ENCODE measurements at places on chromosomes 6 and 20.

DNA sequence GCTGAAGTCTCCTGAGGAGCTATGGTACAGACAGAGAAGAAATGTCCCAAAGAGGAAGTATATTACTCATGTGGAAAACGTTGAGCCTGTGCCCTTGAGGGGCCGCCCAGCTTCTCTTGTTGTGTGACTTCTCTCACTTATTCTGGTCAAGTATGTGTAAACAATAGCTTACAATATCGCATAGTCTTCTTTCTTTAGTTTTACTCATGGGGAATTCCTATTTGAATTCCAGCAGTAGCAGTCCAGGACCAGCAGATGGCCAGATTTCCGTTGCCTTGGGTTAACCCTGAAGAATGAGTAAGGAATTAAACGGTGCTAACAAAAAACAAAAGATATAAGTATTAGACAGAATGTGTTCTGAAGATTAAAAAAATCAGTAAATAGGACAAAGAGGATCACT is 522.0 kb upstream of the GJE1 start:
- DNase-seq, result no peak

- peak; percentile 6 for DNase-seq
Measured at GRCh38 chr6:313917-314316, 21.6 kb downstream of the DUSP22 start.

GRCh38 chr20:8127553-8128255 is 4.4 kb upstream of the PLCB1 start:
- no peak for DNase-seq

DNA sequence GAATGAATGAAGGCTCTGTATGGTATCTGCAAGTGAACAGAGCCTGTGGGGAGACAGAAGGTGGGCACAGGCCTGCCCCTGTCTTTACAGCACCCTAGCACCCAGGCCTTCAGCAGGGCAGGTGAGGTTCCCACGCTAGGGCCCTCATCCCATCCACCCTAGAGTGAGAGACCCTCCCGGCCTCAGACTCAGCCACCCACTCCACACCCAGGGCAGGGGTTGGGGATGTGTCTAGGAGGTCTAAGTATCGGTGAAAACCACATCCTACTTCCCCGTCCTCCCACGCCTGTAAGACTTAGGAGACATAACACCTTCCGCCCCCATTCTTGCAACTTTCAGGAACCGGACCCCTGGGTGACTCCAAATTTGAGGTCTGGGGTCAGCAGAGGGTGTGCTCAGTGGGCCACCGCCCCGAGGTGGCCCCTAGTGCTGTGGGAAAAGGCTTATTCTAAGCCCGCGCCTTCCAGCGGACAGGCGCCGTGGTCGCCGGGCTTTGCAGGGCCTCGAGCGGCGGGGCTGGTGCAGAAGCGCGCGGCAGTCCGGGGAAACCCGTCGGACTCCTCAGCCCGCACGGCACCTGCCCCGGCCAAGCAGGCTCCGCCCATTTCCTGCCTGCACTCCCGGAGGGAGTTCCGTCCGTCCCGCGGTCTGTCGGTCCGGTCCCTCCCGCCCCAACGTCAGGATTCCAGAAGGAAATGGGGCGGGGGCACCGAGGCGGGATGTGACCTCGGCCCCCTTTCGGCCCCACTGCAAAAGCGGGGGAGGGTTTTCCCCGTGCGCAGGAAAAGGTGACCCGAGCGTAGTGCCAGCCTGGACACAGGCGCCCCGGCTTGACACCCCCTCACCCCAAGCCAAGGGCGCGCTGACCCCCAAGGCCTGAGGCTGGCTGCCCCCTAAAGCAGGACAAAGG is 868 bp downstream of the SAMD10 start:
- peak; percentile 59 for DNase-seq

DNA sequence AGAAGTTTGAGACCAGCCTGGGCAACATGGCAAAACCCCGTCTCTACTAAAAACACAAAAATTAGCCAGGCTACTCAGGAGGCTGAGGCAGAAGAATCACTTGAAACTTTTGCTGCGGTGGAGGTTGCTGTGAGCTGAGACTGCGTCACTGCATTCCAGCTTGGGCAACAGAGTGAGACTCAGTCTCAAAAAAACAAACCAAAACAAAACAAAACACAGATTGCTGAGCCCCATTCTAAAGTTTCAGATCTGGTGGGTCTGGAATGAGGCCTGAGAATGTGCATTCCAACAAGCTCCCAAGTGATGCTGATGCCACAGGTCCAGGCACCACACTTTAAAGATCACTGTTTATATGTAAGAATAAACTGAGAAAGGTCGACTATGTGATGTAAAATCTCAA is 24.9 kb upstream of the TMEM14A start:
- no peak for DNase-seq

All from head of caudate nucleus (tissue), 42 donors.